ENCODE measurements at places on chromosomes 2 and 18. TPM values are rescaled to one million over a fixed set of nuclear protein-coding genes. Genes with fewer than 3 reads are reported as not detected.

GRCh38 chr18:62925031-62925688 is 209.8 kb downstream of the PHLPP1 start:
- DNase-seq, result no peak

- DNase-seq, result no peak
These were observed 123.0 kb downstream of the SPTBN1 start for GRCh38 chr2:54579061-54579681.

- no peak for DNase-seq
These were observed 51.6 kb downstream of the MAPK4 start for GRCh38 chr18:50611529-50611941.

GRCh38 chr2:152167065-152167464 is 8.5 kb downstream of the STAM2 start:
- DNase-seq, result no peak

GRCh38 chr2:172052000-172052983 is 33.0 kb upstream of the DLX1 start:
- no peak for DNase-seq

DNA sequence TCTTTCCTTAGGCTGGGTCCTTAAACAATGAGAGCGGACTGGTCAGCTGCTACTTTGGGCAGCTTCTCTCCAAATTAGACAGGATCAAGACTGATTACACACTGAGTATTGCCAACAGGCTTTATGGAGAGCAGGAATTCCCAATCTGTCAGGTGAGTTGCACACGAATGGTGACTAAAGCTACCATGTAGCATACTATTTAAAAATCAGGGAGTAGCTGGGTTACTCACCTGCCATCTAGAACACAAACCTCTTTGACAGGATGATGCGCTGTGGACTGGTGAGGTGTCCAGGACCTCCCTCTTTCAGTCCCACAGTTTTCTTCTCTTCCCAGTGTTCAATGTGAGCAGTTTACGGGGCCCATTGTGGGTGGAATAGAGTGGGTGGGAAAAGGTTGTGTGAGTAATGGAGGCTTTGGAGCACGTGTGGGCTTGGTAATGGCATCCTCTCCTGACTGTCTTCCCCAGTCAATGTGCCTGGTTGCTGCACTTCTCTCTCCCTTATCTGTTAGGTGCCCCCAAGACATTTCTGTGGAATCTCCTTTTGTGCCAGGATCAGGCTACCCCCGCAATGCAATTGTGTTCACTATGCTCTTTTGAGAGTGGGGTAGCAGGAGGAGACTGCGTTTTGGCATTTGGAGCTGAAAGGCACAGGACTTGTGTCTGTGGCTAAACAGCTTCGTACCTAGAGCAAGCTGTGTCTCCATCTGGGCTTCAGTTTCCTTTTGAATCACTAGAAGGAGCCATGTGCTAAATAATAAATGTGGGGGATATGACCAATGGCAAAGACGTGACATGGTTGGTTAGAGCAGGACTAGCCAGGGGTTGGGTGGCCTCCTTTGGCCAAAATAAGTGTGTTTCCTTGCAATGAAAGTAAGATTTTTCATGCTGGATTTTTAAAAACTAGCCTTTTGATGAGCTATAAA is 17.7 kb downstream of the SERPINB12 start:
- DNase-seq, result no peak

- no peak for DNase-seq
These were observed 58.2 kb downstream of the GREB1L start for GRCh38 chr18:21300035-21300907.

DNA sequence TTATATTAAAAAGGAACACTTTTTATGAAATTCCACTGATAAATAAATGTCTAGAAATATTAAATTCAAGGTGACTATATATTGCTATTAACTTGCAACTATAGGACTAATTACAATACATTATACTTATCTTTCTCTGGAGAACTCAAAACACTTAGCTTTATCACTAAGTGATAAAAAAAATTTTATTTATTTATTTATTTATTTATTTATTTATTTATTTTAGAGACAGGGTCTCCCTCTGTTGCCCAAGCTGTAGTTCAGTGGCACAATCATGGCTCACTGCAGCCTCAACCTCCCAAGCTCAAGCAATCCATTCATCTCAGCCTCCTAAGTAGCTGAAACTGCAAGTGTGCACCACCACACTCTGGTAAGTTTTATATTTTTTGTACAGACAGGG is 451.1 kb downstream of the DSC3 start:
- DNase-seq, result no peak

Gene TMEM17
- total RNA-seq, result 0.08 TPM

Gene UGT1A8
- not detected for total RNA-seq

Gene FECH
- total RNA-seq, result 17.8 TPM

Gene REEP1
- total RNA-seq, result not detected
